ENCODE measurements at places on chromosomes 7 and 10.

DNA sequence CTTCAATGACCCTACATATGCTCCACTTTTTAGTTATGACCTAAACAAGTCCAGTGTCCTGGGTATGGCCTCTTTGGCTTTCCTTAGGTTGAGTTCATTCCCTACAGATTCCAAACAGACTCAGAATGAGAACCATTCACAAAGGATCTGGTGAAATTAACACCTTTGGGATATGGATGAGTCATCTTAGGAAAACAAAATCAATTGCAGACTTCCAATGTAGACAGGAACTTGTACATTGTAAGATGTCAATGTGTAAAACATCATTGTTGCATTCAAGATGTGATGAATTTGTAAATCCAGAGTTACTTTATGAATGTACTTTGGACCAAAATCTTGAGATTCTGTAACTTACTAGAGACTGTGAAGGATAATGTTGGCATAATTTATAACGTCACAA lies 43.4 kb upstream of the HECTD2 start:
- no peak for DNase-seq

DNA sequence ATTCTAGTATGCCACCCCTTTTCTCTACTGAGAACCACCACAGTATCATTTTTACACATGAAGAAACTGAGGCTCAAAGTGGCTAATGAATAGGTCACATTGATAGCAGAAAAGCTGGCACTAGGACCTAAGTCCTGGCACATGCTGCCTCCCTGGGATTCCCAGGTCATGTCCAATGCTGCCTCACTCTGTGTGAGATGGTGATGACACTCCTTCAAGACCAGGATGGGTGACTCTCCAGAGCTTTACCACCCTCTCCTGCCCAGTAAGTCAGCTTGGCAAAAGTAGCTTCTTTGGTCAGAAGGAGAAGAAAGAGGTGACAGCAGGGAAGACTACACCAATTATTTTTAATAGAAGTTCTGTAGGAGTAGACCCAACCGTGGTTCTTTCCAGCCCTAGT lies 13.3 kb upstream of the AKR1B10 start:
- DNase-seq, result no peak

DNA sequence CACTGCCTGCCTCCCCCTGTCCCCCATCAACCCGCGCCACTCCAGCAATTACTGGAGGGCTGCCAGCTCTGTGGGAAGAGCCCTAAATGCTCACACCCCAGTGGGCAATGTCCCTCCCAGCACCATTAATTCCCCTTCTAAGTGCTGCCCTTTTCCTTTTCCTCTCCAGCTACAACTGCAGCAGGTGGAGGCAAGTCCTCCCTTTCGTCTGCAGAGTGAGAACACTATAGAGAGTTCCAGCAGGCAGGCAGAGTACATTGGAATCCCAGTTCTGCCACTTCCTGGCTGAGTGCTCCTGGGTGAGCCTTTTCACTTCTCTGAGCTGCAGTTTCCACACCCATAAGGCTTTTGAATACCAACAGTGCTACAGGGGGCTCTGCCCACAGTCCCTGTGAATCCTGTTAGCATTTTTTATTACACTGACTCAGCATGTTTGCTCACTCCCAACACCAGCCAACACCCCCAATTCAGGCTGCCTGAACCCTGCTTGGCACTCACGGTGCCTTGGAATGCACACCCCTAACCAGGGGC lies 447.0 kb downstream of the GRID1 start:
- DNase-seq, result no peak

GRCh38 chr7:142567201-142568075 lies 181.8 kb upstream of the PRSS1 start:
- no peak for DNase-seq

- DNase-seq, result no peak
Observed at GRCh38 chr7:132532281-132532680, 44.0 kb downstream of the PLXNA4 start.

- DNase-seq, result no peak
Observed at GRCh38 chr10:14225379-14225778, 105.3 kb downstream of the FRMD4A start.

- DNase-seq, result no peak
Observed at GRCh38 chr7:48158404-48158803, 12.9 kb upstream of the ABCA13 start.

DNA sequence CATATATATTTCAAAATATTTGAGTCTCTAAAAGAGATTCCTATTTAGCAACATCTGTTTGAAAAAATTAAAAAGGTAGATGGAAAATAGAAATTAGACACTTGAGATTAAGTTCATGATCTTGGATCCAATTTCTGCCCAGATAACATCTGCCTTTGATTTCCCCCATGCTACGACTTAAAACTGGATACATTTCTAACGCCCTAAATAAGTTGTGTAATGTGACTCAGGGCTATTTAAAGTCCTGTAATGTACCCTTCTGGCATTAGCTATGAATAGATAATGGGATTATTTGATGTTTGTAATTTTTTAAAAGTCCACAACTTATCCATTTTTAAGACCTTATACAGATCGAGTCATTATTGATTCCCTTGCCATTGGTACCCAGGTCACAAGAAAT lies 23.4 kb downstream of the CFAP43 start:
- DNase-seq, result no peak

DNA sequence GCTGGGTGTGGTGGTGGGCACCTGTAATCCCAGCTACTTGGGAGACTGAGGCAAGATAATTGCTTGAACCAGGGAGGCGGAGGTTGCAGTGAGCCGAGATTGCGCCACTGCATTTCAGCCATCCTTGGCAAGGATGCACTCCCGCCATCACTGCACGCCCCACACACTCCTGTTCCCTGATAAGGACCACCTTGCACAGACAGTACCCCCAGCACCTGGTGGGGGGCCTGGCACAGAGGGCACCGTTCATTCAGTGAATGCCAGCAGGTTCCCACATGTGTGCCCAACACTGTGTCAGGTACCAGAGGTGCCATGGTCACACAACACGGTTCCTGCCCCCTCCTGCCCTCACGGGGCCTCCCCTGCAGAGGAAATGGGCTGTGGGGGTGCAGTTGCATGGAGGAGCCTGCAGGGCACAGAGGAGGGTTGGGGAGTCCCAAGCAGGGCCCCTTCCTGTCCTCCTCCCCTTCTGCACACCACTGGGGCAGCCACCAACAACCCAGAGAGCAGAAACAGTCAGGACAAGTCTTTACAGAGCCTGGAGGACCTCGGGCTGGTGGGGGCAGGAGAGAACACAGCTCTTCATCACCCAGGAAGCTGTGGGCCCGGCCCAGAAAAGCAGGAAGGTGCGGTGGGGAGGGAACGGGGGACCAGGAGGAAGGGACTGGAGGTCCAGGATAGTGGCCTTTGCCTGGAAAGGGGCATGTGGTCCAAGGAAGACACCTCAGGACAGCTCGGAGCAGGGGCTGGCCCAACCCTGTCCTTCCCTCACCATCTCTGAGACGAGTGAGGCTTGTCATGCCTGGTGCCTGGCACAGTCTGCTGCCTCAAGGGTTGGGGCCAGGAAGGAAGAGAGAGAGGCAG lies 7.1 kb downstream of the CRYGN start:
- no peak for DNase-seq

GRCh38 chr10:21015851-21016250 lies 118.7 kb upstream of the NEBL start:
- DNase-seq, result no peak

GRCh38 chr10:116636976-116637375 lies 16.2 kb downstream of the PNLIPRP2 start:
- DNase-seq, result no peak

DNA sequence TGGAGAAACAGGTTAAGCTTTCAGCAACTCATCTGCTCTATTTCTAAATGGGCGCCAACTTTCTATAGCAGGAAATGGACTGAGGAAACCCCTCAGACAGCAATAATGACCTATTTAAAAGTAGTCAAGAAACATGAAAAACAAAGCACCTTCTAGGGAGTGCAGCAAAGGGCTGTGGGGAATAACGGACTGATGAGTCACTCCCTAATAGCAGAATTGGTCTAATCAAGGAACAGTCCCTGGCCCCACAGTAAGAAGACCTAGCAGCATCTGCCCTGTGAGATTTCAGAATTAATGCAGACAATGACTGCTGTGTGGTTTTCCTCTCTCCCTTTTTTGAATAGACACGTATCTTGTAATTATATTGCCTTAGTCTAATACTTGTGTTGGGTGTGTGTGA lies 602.9 kb downstream of the IPMK start:
- DNase-seq, result no peak

DNA sequence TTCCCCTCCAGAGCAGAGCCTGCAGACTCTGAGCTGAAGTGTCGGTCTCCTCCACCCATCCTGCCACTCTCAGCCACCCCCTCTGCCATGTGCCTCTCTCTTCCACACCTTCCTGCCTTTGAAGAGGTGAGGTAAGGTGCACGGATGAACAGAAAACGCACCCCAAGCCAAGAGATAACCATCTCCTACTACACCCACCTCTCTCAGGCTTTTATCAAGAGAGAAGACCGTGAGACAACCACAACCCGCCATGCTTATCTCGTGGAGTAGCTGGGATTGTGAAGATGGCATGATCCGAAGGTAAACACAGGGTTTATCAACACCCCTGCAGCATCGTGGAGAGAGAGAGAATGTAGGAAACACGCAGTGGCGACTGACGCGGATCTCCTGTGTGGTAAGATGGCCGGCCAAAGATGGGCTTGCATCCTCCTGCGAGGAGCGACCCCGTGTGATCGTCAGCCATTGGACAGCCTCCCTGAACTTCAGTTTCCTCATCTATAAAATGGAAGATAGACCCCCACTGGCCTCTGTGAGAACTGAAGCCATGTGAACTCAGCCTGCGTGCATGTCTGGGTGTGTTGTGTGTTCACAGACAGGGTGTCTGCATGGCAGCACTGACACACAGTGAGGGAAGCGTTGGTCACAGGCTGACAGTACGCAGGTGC lies 219.0 kb downstream of the DIP2C start:
- no peak for DNase-seq

GRCh38 chr10:34581801-34582532 lies 233.1 kb downstream of the PARD3 start:
- DNase-seq, result no peak

DNA sequence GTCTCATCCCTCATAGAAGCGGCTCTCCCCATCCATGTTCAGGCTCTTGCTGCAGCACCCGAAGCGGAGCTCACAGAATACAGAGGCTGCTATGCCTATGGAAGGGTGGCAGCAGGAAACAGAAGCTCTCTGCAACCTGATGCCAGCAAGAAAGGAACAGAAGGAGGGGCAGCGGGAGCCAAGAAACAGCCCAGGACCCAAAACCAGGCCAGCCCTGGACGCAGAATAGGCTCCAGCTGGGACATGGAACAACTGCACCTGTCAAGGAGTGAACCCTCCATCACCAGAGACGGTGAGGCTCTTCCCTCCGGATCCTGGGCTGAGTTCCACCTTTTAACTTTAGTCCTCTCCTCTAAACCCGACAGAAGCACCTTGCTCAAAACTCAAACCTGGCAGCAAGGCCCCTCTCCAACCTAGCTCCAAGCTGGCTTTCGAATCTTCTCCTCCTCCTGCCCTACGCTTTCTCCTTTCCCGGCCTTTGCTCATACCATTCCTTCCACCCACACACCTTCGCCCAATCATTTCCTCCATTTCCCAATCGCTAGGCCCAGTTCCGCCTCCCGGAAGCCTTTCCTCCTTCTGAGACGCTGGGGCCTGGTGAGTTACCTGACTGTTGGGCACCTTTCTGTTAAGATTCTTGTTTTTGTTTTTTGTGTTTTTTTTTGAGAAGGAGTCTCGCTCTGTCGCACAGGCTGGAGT lies 122.8 kb upstream of the ZNF92 start:
- no peak for DNase-seq

DNA sequence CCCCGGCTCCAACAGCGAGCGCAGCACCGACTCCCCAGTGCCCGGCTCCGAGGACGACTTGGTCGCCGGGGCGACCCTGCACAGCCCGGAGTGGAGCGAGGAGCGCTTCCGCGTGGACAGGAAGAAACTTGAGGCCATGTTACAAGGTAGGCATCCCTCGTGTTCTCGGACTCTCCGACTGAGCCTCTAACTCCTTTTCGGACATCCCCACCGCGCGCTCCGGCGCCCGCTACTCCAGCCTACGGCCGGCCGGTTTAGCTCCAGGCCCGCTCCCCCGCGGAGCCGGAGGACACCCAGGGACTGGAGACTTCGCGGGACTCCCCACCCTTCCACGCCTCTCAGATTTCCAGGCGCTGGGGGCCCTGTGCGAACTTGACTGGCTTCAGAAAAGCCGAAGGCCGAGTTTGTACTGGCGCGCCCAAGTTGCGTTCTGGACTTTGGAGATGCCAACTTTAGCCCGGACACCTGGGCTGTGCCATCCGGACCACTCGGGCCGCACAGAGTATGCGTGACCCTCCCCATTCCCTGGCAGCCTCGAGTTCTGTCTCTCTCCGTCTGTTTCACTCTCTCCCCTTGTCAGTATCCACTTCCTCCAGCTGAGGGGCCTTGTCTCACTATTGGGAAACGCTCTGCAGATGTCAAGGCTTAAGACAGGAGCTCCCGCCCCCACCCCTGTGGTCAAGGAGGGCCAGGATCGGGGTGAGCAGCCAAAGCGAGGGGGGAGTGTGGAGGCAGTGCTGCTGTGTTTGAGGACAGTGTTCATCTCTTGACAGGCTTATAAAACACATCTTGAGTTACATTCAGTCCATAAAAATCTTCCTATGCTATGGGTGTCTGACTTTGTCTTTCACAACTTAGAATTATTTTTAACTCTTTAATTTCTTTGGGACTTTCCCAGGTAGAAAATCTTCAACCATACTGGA lies 777 bp downstream of the BICC1 start:
- no peak for DNase-seq

DNA sequence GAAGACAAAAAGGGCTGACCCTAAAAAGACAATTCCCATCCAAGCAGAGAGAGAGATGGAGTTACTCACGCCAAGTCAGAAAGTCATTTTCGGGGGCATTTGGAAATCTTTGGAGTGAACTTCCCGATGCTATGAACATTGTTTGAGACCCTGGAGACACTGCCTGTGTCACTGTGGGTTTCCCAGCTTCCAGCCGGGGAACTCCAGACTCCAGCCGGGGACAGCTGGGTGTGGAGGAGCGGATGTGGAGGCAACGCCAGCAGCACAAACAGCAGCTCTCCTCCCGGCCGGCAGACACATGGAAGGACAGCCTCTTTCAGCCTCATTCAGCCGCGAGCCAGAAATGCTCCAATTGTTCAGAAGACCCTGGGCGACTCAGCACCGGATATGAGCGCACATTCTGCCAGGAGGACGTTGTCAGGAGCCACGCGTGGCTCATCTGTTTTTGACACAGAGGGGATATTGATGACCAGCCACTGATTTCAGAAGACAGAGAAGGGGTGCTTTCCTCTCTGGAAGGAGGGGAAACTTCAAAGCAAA lies 97.6 kb downstream of the PRPF18 start:
- no peak for DNase-seq

- DNase-seq, result no peak
Observed at GRCh38 chr7:98968621-98969020, 90.3 kb downstream of the TRRAP start.

GRCh38 chr10:84095811-84096497 lies 43.4 kb upstream of the GHITM start:
- no peak for DNase-seq

- DNase-seq, result no peak
Observed at GRCh38 chr10:73338801-73339368, 19.8 kb downstream of the CFAP70 start.

GRCh38 chr10:115103700-115104099 lies 10.5 kb downstream of the ATRNL1 start:
- DNase-seq, result no peak
